IPS DF 19.7 (cell line): ENCODE measurements at places on chromosomes 16 and 17.
A peak's percentile ranks its signal among the peaks of the same experiment; 100 is the strongest.

- no peak for DNase-seq
Observed at GRCh38 chr16:73848993-73849392, 447.6 kb upstream of the PSMD7 start.

DNA sequence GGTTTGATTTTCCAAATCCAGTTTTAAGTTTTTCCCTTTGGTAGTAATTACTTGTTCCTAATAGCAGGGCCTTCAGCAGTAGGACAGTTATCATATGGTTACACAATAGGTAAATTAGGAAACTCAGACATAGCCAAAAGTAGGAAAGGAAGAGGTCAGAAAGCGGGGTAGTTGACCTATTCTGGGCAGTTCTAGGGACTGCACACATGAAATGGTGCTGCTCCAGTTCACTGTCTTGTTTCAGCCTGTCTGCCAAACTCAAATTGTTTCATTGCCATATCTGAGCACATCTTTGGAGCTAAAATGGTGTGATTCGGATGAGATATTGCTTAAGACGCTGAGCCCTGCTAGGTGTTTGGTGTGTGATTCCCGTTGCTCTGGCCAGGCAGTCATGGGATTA, 56.7 kb downstream of the TANGO6 start:
- DNase-seq = no peak

DNA sequence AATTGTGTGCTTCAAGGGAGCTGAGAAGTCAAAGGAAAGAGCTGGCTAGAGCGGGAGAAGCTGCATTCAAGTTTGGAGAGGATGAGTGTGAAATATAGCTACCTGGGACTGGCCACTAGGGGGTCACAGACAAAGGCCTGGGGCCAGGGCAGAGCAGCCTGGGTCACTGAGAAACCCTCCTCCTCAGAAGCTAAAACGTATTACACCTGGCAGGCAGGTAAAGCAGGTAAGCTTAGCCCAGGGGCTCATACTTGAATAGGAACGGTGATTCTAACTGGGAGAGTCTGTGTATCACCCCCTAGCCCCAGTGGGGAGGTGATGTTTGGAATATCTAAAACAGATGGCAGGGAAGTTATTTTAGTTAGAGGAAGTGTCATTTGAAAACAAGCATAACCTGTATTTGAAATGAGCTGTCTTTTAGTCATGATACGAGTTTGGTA, 6.8 kb downstream of the KRT37 start:
- DNase-seq = peak; percentile 42

GRCh38 chr16:31118223-31119155, 1.0 kb downstream of the KAT8 start:
- no peak for DNase-seq

GRCh38 chr17:4490637-4491061, 8.0 kb upstream of the SPNS2 start:
- no peak for DNase-seq

DNA sequence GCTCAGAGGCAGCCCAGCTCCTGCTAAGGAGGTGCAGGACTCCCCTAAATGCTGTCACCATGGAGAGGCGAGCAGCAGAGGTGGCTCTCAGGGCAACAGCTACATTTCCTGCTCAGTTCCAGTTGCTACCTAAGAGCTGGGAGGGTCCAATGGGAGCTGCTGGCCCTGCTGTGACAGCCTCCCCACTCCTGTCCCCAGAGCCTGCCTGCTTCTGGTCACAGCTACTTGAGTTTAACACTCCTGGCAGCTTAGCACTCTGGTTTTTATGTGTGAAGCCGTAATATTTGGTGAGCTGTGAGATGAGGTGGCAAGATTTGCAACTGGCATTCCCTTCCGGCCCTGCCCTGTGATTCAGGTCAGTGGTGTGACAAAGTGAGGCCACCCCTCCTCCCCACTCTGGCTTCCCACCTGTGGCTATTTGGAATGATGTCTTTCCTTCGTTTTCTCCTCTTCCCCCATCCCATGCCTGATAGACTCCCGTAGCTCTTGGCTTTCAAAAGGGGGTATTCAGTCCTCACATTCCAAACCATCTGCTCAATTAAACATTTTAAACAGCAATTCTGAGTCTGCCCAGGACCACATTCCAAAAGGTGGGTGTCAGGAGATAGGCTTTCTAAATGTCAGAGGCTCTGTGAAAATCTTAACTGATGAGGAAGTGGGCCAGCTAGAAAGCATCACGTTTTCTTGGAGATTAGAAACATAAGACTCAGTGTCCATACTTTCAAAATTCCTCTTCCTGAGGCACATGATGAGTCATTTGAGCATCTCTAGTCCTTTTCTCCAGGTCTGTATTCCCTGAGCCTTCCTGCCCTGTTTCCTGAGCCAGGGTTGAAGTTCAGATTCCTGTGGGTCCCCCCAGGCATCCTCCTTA, 42.6 kb upstream of the SKAP1 start:
- no peak for DNase-seq

GRCh38 chr16:89658221-89658879, 714 bp downstream of the SPATA33 start:
- no peak for DNase-seq

GRCh38 chr17:30344283-30345088, 10.6 kb upstream of the TMIGD1 start:
- no peak for DNase-seq

- DNase-seq = no peak
Observed at GRCh38 chr16:22139008-22139407, 23.3 kb upstream of the SDR42E2 start.

- no peak for DNase-seq
Observed at GRCh38 chr16:76278980-76279379, 1.8 kb downstream of the CNTNAP4 start.

DNA sequence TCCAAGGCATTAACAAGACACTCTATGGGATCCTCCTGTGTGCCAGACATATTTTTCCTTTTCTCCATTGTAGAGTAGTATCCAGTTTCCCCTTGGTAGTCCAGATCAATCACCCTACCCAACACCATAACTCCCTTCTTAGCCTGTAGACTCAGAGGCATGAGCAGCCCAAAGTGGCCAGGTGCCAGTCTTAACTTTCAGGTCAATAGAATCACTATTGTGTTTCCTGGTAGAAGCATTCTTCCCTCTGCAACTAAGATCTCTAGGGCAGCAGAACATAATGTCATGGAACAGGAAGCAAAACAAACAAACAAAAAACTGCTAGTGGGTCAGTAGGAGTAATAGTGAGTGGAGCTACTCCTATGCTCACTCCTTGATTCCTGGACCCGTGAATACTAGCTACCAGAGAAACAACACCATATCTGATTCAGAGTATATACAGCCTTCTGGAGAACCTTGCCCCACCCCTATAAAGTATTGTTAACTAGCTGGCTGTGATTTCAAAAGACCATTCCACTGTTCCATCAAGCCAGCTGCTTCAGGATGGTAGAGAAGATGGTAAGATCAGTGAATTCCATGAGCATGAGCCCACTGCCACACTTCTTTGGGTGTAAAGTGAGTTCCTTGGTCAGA, 11.2 kb upstream of the CLEC19A start:
- no peak for DNase-seq

DNA sequence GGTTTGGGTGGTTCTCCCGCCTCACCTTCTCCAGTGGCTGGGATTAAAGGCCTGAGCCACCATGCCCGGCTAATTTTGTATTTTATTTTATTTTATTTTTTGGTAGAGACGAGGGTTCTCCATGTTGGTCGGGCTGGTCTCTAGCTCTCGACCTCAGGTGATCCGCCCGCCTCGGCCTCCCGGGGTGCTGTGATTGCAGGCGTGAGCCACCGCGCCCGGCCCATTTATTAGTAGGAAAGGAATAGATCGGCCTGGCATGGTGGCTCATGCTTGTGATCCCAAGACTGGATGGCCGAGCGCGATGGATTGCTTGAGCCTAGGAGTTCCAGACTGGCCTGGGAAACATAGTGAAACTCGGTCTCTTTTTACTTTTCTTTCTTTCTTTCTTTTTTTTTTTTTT, 20.4 kb upstream of the RBL2 start:
- no peak for DNase-seq

DNA sequence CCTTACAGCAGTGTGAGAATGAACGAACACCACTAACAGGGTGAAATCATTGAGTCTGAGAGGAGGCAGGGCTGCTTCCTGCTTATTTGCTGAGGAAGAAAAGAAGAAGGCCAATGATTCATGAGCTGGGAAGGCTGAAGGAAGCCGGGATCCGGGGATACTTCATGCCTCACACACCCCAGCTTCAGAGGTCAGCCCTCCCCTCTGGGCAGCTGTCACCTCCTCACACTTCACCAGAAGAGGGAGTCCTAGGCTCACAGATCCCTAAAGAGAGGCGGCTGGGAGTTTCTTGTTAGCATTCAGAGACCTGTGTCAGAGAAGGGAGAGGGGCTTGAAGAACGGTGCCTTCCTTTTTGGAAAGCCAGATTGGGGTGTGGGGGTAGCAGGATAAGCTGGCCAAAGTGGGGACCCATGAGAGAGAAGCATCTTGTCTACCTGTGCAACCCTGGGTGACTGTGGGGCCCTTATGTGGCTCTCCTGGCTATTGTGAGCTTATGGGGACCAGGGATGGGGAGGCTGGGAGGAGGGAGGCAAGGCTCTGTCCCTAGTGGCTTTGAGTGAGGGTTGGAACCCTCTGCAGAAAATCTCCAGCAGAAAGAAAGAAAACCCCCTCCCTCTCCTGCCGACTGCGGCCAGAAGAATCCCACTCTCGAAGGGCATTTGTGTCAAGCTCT, 94.6 kb downstream of the RGS9 start:
- peak; percentile 56 for DNase-seq

DNA sequence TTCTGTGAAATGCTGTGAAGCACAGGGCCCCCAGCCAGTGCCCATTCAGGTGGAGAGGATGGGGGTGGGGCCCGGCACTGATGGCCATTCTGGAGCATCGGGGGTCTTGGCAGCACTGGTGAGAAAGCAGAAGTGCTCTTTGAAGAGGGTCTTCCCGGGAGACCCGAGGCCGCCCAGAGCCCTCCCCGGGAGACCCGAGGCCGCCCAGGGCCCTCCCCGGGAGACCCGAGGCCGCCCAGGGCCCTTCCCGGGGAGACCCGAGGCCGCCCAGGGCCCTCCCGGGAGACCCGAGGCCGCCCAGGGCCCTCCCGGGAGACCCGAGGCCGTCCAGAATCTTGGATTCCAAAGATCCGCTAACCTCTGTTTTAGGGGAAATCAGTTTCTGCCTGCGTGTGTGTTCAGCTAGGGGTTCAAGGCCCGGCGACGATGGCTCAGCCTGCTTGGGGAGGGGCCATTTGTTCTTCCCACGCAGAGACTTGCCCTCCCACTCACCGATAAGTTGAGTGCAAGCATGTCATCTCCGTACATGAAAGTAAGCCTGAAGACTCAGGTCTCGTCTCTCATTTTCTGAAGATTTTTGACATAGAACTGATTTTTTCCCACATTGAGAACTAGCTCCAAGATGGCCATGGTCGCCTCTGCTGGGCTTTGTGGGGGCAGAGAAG, 35.2 kb upstream of the CAPN15 start:
- DNase-seq = no peak

DNA sequence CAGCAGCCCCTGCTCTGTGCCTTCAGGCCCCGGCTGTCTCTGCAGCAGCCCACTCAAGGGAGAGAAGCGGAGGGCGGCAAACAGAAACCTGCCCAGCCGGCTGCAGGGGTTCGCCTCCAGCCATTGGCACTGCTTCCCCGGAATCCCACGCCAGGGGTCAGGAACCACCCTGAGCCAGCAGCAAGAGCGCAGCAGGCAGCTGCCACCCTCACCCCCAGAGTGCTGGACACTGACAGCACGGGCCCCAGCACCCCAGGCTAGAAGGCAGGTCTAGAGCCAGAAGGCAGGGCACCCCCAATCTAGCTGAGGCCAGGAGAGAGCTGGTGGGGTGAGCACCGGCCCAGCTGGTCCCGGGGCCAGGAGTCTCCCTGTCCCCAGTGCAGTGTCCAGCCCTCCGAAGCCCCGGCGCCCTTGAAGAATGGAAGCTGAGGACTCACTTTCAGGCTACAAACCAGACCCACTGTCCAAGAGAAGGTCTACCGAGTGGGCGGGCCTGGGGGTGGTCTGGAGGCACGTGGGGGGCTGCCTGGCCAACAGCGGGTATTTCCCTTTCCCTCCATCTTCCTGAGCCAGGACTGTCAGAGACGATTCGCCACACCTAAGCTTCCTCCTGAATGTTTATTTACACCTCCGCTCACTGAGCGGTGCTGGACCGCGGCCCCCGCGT, 8.4 kb downstream of the UBALD2 start:
- DNase-seq = no peak

DNA sequence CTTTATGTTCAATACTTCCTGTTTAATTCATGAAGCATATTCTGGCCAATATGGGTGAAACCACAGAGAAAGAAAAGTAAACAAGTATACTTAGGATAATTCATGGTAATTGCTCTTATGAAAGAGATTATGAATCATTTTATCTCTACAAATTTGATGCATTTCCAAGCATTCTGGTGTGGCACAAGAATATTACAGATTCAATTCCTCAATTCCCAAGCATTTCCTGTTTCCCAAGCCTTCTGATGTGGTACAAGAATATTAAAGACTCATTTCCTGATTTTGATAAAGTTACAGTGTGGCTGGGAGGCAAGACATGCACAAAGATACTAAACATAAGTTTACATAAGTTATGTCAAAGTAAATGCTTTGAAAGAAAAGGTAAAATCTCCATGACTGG, 126.1 kb upstream of the NUDT7 start:
- DNase-seq = no peak
